Left cardiac atrium (tissue), 4 donors: ENCODE measurements at places on chromosomes 1 and 21. TPM values are rescaled to one million over a fixed set of nuclear protein-coding genes. Genes with fewer than 3 reads are reported as not detected.
A peak's percentile ranks its signal among the peaks of the same experiment; 100 is the strongest.

The RGS13 gene
- 0.32 TPM for total RNA-seq

- no peak for DNase-seq
Measured at GRCh38 chr1:201359873-201360210, 17.6 kb downstream of the TNNT2 start.

DNA sequence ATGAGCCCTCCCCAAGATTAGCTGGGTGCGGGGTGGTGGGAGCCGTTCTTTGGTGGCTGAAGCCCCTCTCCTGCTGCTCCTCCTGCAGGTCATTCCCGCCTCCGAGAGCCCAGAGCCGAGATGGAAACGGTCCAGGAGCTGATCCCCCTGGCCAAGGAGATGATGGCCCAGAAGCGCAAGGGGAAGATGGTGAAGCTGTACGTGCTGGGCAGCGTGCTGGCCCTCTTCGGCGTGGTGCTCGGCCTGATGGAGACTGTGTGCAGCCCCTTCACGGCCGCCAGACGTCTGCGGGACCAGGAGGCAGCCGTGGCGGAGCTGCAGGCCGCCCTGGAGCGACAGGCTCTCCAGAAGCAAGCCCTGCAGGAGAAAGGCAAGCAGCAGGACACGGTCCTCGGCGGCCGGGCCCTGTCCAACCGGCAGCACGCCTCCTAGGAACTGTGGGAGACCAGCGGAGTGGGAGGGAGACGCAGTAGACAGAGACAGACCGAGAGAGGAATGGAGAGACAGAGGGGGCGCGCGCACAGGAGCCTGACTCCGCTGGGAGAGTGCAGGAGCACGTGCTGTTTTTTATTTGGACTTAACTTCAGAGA, 448 bp downstream of the G0S2 start:
- DNase-seq, result peak; percentile 51

DNA sequence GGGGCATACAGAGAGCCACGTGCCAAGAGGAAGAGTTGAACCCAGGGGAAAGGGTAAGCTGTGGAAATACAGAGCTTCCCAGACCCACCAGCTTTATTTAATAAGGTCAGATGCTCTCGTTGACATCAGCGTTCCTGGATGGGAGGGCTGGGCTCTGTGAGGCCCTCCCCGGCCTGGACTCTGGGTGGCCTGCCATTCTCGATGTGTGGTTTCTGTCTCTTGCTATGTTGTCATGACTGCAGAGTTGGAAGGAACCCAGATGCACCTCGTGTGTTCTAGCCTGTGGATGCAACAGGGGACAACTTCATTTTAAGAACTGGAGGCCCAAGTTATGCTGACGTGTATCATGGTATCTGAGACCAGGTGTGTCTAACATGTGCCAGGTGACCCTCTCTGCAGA, 101.7 kb downstream of the PCBP3 start:
- no peak for DNase-seq

- DNase-seq, result no peak
Measured at GRCh38 chr1:108193333-108193732, 6.8 kb downstream of the SLC25A24 start.
